ENCODE measurements at places on chromosomes 5 and 9. TPM values are rescaled to one million over a fixed set of nuclear protein-coding genes. Genes with fewer than 3 reads are reported as not detected.

GPR21 gene
- 0.88 TPM for total RNA-seq

DNA sequence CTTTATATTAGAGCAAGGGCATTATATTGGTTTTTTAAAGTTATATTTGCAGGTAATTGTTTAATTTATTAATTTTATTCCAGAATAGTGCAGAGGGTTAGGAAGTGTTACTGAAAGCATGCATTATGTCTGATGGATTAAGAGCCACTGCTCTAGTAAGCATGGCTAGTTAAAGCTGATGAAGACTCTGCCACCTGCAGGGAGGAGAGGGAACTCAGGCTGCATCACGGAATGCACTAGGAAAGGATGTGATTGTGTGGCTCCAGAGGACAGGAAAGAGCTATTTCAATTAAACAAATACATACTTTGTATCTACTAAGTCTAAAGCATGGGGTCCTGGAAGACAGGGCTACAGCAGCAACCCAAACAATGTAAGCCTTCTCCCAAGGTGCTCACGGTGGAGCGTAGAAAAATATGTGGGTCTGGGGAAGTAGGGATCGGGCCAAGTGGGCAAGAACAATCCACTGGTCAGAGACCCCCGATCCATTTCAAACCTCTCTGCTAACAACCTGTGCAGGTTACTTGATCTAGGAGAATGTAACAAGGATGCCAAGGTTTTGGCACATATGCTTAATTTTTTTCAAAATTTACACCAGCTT lies 15.3 kb upstream of the GRXCR2 start:
- no peak for DNase-seq

DNA sequence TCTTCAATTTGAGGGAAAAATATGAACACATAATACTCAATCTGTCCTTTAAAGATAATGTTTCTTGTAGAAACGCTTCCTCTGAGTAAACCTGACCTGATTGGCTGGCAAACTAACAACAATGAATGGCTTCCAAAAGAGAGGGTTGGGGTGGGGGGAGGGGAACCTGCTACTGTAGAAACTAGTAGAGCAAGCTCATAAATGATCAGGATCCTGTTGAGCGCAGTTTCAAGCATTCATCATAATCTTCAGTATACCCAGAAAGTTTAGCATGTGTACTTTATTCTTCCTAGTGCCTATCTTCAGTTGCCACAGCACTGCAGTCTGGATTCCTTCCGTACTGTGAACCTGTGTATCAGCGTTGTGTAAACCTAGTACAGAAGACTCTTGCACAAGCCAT lies 63.0 kb upstream of the FCHO2 start:
- no peak for DNase-seq

- no peak for DNase-seq
Measured at GRCh38 chr5:4230786-4231641, 635.4 kb downstream of the IRX1 start.

DNA sequence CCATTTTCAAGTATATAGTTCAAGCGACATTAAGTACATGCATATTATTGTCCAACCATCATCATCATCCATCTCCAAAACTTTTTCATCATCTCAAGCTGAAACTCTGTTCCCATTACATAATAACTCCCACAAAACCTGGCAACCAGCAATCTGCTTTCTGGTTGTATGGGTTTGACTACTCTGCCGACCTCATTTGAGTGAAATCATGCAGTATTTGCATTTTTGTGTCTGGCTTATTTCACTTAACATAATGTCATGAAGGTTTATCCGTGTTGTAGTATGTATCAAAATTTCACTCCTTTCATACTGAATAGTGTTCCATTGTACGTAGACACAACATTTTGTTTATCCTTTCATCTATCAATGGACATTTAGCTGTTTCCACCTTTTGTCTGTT lies 74.8 kb downstream of the SGCD start:
- DNase-seq, result no peak

DNA sequence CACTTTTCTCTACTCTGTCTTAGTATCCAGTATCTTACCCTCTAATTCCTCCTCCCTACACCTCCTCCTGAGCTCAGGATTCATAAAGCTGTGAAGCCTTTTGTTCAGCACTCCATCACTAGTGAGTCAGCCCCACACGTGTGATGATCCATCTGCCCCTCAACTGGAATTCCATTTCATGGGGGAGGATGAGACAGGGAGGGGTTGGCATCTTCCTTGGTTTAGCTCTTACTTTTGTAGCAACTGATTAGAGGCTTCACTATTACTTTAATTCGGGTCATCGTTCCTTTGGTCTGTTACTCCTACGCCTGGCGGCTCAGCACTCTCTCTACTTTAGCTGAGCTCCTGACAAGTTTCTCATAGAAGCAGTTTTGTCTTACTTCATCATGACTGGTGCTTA lies 11.8 kb downstream of the BTNL8 start:
- no peak for DNase-seq
